ENCODE measurements at places on chromosomes 2 and 18. TPM values are rescaled to one million over a fixed set of nuclear protein-coding genes. Genes with fewer than 3 reads are reported as not detected.

- no peak for DNase-seq
Observed at GRCh38 chr2:141653184-141653583, 477.6 kb downstream of the LRP1B start.

DNA sequence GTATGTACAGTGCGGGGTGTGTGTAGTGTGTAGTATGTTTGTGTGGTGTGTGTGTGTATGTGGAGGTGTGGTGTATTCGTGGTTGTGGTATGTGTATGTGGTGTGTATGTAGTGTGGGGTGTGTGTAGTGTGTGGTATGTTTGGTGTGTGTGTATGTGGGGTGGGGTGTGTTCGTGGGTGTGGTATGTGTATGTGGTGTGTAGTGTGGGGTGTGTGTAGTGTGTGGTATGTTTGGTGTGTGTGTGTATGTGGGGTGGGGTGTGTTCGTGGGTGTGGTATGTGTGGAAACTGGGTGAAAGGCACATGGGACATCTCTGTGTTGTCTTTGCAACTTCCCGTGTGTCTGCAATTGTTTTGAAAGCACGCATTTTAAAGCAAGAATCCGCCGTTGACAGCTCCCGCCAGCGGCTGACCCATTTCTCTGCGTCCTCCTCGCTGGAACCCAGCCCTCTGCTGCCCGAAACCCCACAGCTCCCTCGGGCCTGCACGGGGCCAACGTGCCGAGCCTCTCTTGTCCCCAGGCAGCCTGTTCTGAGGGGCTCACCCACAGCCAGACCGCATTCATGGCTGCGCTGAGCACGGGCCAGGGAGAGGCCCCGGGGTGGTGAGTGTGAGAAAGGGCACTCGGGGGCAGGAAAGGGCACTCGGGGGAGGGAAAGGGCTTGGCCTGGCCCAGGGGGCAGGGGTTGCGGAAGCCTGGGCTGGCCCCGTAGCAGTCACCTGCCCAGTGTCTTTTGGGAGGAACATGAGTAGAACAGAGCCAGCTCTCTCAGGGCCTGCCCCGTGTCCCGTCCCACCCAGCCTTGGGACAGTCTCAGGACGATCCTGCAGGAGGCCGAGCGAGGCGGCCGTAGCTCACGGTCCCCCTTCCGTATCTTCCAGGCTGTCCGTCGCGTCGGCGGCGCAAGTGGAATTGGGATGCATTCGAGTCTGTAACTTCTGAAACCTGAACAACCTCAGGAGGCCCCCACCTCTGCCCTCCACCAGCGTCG lies 61.4 kb downstream of the TWIST2 start:
- no peak for DNase-seq

GRCh38 chr2:9638532-9638931 lies 7.7 kb upstream of the YWHAQ start:
- DNase-seq = no peak

DNA sequence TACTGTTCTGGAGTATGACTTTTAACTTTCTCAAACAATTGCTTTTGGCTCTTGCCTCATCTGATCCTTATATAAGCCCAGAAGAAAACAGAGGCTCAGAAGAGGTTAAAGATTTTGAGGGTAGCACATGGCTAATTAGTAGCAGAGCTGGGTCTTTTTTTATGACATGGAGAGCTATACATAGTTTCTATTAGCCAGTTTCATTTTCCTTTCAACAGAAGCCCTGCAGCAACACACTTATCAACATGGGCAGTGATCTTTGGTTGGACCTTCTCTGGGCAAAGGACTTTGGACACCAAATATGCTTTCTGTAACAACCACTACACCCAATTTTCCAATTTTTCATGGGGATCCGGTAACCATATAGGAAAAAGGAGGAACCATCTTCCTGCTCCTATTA lies 64.9 kb downstream of the NCKAP5 start:
- DNase-seq = no peak

- no peak for DNase-seq
Observed at GRCh38 chr2:84716564-84716963, 164.3 kb downstream of the TRABD2A start.

DNA sequence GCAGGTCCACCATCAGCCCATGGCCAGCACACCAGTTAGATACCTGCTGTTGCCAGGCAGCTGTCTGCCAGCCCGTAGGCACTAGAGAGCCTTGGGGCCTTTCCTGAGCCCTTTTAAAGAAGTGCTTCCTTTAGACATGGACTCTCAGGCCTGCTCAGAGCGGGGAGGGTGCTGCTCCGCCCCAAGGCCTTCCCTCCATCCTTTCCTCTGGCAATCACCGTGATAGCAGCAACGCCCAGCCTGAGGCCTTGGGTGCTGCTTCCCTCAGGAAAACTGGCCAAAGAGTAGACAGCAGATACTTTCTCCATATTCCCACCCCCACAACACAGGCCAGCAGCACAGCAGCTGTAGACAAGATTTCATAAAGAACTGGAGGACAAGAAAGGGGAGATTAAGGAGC lies 22.3 kb upstream of the C1QL2 start:
- no peak for DNase-seq

RAB27B gene
- 3.5 TPM for total RNA-seq

Measured in T-helper 17 cell (primary cell).